SJSA1 (cell line): ENCODE measurements at places on chromosomes 13 and 19.

DNA sequence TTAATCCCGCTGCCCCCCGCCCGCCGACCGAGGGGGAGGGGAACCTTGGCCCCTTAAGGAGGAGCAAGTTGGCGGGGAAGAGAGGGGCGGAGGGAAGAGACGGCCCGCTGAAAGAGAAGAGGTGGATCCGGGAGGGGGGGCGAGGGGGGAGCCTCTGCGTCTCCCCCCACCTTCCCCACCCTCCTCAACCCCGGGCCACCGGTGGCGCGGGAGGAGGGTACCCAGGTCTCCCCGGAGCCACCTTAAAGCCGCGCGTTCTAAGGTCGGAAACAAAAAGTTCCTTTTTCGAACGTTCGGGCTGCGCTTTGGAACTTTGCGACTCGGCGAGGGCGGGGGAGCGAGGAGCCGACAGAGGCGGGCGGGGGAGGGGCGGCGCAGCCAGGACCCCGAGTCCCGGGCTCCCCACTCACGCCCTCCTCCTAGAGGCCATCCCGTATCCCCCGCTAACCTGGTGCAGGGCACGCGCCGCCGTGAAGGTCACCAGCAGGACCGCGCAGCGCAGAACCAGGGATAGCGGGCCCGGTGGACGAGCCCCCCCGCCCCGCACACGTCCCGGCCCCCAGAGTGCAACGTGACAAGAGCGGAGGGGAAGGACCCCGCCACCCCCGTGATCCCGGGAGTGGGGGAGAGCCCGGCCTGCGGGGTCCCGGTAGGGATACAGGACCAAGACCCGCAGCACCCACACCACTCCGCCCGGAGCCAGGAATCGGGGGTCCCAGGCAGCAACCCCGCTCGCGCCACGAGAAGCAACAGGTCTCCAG lies 659 bp downstream of the ERF start:
- DNase-seq: peak; percentile 79

DNA sequence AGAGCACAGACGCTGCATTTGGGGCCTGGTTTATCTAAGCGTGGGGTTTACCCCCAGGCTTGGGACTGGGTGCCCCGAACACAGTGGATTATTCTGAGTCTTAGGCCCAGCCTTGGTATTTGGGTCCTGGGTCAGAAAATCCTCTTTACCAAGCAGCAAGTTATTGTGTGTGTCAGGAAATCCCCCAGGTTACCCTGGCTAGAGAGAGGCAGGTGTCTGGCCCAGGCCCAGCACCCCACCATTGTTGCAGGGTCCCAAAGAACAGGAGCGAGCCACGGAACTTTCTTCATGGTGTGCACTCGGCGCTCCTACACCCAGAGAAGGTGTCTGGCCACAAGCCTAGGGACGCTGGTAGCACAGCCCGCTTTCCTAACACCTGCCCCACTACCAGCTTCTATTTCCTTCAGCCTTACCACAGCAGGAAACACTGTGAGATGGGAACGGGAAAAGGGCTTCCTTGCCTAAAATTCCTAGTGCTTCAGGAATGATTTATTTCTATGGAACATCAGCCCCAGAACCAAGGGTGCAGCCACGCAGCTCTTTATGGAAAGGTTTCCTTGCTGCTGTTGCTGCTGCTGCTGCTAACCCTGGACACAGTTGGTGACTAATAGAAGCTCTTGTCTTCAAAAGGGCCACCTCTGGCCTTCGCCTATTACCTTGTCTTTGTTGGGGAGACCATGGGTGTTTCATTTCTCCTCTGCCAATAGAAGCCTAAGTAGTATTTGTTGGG lies 7.4 kb upstream of the CDX2 start:
- DNase-seq: no peak

DNA sequence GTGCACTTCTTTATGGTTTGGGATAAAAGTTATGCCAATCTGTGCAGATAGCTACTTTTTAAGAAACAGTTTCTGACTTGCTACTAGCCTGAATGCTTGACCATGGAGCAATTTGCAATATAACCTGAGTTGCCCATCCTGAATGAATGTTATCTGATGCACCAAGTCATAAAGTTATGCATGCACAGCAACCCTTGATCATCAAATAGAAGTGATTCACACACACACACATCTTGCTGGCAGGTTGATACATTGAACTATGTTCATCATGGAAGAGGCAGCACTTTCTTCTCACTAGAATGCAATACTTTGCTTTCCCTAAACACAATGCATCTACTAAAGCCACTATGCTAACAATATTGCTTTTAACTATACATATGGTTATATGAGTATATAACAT lies 311.5 kb downstream of the RFC3 start:
- no peak for DNase-seq

DNA sequence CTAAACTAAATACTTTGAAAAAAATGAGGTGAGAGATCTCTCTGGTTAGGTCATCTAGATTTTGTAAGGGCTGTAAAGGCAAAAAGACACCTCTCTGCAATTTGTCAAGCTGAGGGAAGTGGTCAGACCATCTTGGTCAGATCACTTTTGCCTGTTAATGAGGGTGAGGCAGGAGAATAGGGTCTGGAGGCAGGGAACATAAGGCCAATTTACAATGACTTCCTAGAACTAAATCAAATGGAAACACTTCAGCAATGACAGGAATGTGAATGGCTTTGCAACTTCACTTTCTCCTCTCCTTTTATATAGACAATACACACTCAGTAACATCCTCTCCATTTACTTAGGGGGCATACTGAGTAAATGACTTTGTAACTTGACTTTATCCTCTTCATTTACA lies 1653.4 kb downstream of the SLITRK5 start:
- DNase-seq: no peak

DNA sequence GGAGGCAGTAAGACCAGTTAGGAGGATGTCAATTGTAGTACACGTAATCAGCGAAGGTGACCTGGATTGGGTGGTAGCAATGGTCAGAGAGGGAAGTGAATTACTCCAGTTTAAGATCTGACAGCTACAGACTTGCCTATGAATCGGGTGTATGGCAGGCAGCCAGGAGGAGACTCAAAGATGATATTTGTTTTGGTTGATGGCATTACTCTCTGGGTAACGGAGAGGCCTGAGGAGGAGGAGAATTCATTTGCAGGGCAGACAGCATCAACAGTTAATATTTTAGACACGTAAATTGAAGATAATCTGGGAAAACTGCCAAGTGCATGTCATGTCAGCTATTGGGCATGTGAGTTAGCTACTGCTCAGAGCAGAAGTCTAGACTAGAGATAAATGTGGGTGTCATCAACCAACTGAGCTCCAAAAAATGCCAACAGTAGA lies 109.2 kb downstream of the SGCG start:
- DNase-seq: no peak

DNA sequence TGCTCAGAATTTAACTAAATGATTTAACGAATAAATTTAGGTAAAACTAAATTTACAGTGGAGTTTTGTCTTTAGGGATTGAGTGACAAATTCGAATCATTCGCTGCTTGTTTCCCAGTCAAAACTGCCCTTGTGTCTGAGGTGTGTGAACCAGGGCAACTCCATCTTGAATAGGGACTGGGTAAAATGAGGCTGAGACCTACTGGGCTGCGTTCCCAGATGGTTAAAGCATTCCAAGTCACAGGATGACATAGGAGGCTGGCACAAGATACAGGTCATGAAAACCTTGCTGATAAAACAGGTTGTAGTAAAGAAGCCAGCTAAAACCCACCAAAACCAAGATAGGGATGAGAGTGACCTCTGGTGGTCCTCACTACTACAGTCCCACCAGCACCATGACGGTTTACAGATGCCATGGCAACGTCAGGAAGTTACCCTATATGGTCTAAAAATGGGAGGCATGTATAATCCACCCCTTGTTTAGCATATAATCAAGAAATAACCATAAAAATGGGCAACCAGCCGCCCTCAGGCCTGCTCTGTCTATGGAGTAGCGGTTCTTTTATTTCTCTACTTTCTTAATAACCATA lies 10.2 kb upstream of the ANKRD10 start:
- peak; percentile 65 for DNase-seq

- DNase-seq: no peak
Measured at GRCh38 chr13:97506511-97506910, 72.5 kb downstream of the RAP2A start.

- peak; percentile 52 for DNase-seq
Measured at GRCh38 chr13:112725346-112726015, 35.6 kb downstream of the ATP11A start.

- DNase-seq: no peak
Measured at GRCh38 chr13:38954844-38955243, 35.8 kb downstream of the STOML3 start.

- peak; percentile 9 for DNase-seq
Measured at GRCh38 chr13:23679220-23679619, 109.0 kb downstream of the TNFRSF19 start.

- no peak for DNase-seq
Measured at GRCh38 chr13:21925720-21926119, 254.8 kb downstream of the FGF9 start.

- no peak for DNase-seq
Measured at GRCh38 chr13:33154911-33155310, 130.6 kb downstream of the STARD13 start.

- DNase-seq: no peak
Measured at GRCh38 chr19:38036707-38037611, 130.0 kb downstream of the SIPA1L3 start.

DNA sequence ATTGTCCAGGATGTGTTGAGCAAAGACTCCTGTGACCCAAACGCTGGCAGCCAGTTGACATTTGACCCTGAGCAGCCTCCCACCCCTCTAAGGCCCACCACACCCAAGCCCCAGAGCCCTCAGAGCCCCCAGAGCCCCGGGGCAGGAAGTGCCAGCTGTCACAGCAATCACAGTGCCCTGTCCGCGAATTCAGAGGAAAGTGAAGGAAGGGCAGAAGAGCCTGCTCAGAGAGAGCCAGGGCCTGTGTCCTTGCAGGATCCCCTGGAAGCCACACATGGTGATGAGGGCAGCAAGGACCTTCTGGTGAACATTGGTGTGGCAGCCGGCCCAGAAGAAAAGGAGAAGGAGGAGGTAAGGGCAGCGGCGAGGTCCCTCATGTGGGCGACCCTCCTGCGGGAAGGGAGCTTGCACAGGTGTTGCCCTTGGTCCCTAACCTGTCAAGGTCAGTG lies 63.7 kb downstream of the SPATA13 start:
- no peak for DNase-seq

- no peak for DNase-seq
Measured at GRCh38 chr13:40247845-40248244, 418.6 kb downstream of the FOXO1 start.

- DNase-seq: peak; percentile 60
Measured at GRCh38 chr13:100363285-100363711, 225.3 kb downstream of the GGACT start.

- DNase-seq: no peak
Measured at GRCh38 chr13:97372936-97373335, 61.0 kb upstream of the RAP2A start.

GRCh38 chr13:36918246-36919131 lies 1.5 kb downstream of the SMAD9 start:
- DNase-seq: no peak

DNA sequence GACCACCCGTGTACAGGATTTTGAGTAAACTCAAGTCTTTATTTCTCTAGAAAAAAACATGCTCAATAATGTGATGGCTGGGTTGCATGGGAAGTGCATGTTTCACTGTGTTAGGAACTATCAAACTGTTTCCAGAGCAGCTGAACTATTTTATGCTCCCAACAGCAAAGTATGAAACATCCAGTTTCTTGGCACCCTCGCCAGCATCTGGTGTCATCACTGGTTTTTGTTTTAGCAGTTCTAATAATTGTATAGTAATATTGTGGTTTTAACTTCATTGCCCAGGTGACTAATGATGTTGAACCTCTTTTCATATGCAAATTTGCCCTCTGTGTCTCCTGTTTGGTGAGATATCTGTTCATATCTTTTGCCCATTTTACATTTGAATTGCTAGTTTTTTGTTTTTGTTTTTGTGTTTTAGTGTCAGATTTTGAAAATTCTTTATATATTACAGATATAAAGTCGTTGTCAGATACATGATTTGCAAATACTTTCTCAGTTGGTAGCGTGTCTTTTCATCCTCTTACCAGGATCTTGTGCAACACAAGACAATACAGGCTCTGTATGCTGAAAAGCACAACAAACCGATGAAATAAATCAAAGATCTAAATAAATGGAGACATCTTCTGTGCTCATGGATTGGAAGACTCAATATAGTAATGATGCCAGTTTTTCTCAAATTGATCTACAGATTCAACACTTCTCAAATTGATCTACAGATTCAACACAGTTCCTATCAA lies 87.8 kb downstream of the IPO5 start:
- no peak for DNase-seq

DNA sequence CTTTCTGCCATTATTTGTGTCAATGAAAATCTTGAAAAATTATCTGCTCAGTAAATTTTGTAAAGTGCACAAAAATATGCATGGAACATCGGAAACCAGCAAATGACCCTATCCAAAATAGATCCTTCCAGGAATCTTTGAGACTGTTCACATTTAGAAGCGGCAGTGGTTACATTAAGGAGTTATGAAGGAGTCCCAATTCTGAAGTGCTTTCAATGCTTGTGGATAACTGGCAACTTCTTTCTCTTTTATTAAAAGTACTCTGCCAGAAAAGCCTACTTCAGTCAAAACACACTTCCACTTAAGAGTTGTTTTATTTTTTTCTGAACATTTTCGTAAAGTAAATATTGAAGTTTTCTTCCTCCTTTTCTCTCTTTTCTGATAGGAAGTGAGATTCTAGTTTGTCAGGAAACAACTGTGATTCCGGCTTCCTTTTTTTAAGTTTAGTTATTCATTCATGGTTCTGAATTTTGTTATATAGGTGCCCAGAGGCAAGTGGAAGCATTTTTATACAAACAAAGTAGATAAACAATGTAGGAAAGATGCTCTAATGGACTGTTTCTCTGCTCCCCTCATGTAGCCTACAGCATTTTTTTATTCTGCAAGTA lies 83.5 kb downstream of the PCDH9 start:
- DNase-seq: no peak

DNA sequence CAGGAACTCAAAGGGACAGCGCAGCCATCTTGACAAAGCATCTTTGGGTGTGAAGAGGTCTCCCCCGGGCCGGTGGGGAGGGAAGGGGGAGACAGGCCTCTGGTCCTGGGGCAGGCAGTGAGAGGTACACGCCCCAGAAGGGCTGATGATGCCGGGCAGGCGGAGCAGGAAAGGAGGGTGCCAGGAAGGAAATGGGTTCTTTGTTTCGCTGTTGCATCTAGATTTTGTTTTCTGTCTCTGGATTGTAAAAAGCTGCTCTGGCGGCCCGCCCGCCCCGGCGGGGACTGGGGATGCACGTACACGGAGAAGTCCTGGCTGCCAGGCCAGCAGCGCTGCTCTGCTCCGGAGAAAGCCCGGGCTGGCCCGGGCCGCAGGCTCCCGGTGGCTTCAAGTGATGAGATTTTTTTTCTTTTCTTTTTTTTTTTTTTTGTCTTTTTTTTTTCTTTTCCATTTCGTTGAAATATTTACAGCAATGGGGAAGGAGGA lies 13.2 kb upstream of the ASF1B start:
- DNase-seq: no peak

DNA sequence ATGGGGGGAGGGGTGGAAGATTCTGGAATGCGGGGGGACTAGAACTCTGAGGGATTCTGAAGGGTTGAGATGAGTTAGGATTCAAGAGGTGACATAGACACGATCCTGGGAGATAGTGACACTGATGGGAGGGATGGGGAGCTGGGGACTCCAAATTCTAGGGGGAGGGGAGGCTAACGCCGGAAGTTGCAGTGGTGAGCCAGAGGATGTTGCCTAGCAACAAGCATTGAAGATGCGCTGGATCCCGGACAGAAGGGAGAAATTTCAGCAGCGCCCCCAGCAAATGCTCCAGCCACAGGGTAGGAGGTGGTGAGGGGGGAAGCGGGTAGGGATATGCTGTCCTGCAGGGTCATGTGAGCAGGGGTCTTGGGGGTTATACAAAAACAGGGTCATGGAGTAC lies 6.9 kb upstream of the LTBP4 start:
- no peak for DNase-seq
